ENCODE measurements at places on chromosomes 6 and 20.

- DNase-seq = no peak
Measured at GRCh38 chr6:37700620-37700973, 2.9 kb upstream of the MDGA1 start.

DNA sequence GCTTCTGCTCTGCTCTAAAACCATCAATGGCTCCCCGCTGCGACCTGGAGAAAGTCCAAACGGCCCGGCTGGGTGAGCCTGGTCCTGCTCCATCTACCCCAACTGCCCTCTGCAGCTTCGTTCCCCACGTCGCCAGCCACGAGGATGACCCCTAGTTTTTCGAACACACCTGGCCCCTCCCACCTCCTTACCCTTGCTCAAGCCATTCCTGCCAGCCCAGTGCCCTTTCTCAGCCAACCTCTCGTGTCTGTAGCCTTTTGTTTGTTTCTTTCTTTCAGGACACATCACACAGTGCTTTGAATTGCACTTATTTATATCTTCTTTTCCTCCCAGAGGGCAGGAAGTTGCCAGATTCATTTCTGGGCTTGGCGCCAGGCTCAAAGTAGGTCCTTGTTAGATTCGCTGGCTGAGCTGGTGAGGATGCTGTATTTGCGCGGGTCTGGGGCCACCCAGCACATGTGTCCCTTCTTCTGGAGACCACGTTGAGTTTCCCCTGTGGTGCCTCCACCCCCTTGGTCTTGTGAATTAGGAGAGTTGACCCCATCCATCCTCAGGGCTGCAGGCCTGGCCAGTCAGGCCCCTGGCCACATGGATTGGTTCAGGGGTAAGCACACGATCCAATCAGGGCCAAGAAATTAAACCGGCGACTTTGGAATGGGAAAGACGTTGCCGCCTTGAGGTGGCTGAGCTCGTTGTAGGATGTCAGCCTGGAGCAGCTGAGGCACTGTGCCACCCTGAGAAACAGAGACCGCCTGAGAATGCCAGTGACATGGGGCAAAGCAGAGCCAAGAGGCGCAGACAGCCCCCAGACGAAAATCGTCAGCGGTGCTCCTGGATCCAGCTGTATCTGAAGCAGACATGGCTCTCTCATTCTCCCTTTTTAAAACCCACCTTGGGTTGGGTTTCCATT lies 156.0 kb downstream of the CEBPB start:
- DNase-seq = no peak

GRCh38 chr6:118103381-118104146 lies 196.5 kb downstream of the SLC35F1 start:
- DNase-seq = no peak

GRCh38 chr6:162467679-162468078 lies 259.9 kb downstream of the PRKN start:
- DNase-seq = no peak
